ENCODE measurements at places on chromosomes 16 and 17.

GRCh38 chr16:3019594-3020246 lies 448 bp upstream of the TNFRSF12A start:
- no peak for DNase-seq

GRCh38 chr17:82120148-82120547 lies 22.1 kb upstream of the FASN start:
- DNase-seq, result no peak

DNA sequence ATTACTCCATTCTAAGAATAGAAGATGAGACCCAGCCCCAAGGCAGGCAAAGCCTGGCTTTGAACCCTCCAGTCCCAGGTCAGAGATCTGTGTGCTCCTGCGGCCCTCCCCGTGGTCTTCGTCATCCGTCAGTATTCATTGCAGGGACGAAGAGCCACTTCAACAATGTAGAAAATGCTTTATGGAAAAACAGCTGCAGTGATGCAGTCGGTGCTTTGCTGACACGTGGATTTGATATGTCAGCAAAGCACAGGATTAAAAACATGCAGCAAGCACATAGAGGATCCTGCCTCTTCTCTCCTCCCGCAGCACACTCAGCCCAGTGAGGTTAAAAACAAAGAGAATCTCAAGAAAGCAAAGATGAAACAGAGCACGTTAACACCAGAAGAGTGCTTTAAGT lies 117.1 kb upstream of the AXIN2 start:
- DNase-seq, result no peak

GRCh38 chr16:66255647-66256046 lies 110.8 kb upstream of the CDH5 start:
- no peak for DNase-seq

DNA sequence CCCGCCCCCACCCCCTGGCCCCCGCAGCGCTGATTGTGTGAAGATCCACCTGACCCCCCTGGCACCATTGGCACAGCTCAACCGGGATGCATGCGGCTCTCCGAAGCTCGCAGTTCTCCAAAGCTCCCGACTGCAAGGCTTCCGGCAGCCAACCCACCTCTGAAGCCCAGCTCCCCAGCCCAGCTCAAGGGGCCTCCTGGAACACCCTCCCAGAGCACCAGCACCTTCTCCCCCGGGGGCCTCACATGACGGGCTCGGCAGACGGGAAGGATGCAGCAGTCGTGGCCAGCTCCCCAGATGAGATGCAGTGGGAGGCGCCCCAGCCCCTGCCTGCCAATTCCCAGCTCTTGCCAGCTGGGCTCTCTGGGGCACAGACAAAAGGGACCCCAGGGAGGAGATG lies 215.3 kb downstream of the ZNF423 start:
- DNase-seq, result no peak

DNA sequence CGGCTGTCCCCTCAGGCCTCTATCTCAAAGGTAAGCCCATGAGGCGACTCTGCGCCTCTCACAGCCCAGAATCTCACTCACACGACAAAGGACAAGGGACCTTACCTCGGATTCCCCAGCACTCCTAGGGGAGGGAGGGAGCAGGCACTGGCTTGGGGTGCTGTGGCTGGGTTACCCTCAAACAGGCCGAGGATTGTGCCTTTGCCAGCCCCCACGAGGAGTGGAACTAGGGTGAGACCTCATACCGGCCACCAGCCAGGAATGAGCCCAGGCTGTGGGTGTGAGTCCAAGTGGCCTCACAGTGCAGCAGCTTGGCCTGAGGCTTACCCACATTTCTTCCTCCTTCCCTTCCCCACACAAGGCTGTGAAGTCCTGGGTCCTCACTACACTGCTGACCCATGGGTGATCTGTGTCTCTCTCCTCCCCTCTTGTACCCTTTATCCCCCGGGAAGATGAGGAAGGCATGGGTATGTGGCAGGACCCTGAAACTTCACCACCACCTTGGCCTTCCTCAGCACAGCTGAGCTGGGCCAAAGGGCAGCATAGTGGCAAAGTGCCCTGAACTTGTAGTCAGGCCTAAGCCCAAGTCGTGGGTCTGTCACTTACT lies 5.9 kb downstream of the PROCA1 start:
- no peak for DNase-seq

DNA sequence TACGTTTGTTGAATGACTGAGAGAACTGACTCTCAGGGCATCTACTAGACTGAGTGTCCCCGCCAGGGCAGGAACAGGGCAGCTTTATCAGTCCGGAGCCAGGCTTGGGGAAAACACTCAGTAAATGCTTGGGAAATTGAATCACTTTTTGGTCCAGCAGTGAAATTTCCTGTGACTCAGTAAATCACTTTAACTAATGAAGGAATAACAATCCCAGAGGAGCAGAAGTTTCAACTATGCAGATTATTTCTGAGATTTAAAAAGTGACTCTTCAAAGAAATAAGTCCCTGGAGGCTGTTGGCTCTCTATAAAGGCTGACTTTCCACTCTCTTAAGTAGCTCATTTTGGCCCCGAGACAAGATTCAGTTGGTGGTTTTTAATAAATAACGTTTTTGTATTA lies 101.8 kb downstream of the FOXL1 start:
- no peak for DNase-seq

DNA sequence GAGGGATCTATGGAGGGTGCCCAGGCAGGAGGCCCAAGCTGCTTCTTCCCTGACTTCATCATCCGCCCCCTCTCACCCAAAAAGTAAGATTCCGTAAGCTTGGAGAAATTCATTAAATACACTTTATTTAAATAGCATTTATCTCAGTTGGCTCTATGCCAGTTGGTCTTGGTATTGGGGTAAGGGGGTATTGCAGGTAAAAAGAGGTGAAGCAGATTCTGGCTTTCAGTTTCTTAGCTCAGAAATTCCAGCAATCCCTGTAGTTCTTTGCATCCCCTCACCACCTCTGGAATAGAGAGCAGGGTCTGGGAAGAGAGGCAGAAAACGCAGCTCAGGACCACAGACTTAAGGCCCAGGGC lies 750 bp upstream of the ALDOC start:
- no peak for DNase-seq

DNA sequence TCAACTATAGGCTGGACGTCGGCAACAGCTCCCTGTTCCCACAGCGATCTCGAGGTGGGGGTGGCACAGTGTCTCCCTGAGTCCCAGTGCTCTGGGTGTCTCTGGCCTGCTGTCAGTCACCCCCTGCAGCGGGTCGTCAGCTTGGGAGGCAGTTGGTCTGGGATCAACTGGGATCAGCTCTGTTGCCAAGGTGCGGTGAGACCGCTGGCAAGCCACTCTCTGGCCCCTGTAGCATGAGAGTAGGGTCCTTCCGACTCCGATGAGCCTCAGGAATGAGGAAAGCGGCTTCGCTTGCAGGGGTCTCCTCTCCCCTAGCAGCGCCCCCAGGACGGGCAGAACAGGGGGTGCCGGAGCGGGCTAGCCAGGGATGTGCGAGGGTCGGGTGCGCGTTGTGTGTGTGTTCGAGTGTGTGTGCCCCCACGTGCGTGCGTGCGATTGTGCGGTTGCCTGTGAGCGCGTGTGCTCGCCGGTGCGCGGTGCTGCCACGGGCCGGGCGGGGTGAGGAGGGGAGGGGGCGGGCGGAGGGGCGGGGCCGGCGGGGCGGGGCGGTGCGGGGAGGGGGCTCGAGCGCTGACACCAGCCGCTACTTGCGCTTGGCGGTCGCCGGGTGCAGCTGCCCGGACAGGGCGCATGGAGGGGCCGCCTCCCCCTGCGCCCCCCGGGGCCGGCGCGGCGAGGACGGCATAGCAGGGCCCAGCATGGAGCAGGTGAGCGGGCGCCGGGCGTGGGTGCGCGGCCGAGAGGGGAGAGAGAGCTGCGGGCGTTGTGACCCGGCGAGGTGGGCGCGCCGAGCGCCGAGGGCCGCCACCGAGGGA lies 9.4 kb upstream of the ARHGAP23 start:
- DNase-seq, result no peak

- DNase-seq, result no peak
These were observed 8.1 kb downstream of the GPRC5B start for GRCh38 chr16:19876501-19877059.

- no peak for DNase-seq
These were observed 2.9 kb upstream of the B9D1 start for GRCh38 chr17:19365499-19365817.

GRCh38 chr16:55169780-55170179 lies 154.2 kb upstream of the IRX6 start:
- no peak for DNase-seq

GRCh38 chr16:85316944-85317343 lies 204.7 kb upstream of the CIBAR2 start:
- DNase-seq, result no peak
